ENCODE measurements at places on chromosomes 12 and 14.

DNA sequence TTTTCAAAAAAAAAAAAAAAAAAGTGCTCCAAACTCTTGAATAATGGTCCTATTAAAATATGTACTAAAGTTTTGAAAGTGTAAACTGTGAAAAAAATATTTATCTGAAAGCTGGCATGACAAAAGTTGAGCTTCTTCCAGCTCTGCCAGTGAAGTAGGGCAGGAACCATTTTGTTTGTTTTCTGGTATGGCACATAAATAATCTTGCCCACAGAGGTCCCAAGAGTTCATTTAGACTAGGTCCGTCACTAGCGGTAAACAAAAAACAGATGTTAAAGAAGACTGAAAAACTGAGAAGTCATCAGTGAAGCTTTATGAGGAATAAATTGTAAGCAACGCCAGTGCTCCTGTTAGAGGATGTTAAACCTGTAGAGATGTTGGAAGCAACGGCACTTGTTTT is 7.0 kb downstream of the ERP27 start:
- no peak for DNase-seq

DNA sequence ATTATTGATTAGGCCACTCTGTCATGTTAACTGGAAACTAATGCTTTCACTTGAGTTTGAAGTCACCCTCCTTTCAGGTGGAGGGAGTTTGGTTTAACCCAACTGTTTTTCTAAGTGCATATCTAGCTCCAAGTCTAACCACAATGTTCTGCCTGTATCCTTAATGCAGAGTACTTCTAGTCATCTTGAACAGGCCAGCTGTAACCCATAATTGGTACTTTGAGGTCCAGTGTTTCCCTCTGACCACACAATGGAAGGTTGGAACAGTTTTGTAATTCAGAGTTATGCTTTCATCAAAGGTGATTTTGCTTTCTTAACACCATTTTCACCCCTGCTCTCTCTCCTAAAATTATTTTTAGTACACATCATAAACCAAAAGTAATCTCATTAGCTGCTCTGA is 237.2 kb upstream of the DCN start:
- no peak for DNase-seq

DNA sequence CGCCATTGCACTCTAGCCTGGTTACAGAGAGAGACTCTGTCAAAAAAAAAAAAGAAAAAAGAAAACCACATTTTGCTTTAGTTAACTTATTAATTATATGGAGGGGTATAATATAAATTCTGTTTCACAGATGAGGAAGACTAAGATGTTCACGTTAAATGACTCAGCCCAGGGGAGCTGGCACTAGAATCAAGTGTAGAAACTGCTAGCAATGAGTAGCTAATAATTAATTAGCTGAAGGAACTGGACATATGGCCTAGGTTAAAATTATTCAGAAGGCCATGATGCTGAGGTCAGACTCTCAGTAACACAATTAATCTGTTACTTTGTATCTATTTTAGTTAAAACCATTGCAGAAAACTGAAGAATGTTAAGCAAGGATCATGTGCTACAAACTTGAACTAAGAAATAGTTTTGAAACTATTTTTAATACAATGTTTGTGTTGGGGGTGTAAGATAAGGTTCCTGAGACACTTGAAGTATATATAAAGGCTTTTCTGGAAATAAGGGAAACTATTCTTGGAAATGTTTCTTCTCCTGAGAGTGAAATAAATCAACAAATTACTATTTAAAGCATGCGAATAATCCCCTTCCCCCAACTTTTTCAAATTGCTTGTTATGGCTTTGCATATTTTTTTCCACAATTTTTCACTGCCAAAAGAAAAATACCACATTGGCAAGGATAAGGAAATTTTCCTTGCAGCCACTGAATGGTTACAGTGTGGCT is 589.3 kb downstream of the SOX5 start:
- no peak for DNase-seq

- no peak for DNase-seq
Observed at GRCh38 chr12:57320639-57321038, 69.7 kb upstream of the STAC3 start.

- DNase-seq = no peak
Observed at GRCh38 chr14:78103271-78103670, 66.9 kb upstream of the NRXN3 start.

All from T-helper 1 cell (primary cell).